ENCODE measurements at places on chromosomes 16 and 17. TPM values are rescaled to one million over a fixed set of nuclear protein-coding genes. Genes with fewer than 3 reads are reported as not detected.

- DNase-seq, result no peak
Measured at GRCh38 chr17:14395255-14395654, 94.4 kb downstream of the HS3ST3B1 start.

RNF157 gene
- 6.7 TPM for total RNA-seq

KRTAP1-4 gene
- total RNA-seq, result not detected

TBC1D3G gene
- 0.41 TPM for total RNA-seq

CPNE2 gene
- total RNA-seq, result 23.3 TPM

CHST5 gene
- total RNA-seq, result not detected

DNA sequence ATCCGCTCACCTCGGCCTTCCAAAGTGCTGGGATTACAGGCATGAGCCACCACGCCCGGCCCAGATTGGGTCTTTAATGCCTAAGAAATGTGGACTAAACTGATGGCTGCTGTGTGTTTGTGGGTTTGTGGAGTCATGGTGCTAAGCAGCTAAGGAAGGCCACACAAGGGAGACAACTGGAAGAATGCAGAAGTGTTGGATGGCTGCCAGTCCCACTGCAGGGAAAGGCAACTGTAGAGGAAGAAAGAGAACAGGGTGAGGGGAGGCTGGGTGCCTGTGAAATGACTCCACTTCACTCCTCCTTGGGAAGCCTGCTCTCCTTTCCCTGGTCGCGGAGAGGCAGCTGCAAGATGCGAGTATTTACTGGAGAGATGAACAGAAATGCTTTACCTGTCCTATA, 23.5 kb upstream of the SIAH1 start:
- DNase-seq, result peak; percentile 66

All from tongue (tissue), 3 donors.